ENCODE measurements at places on chromosomes 6 and 20. TPM values are rescaled to one million over a fixed set of nuclear protein-coding genes. Genes with fewer than 3 reads are reported as not detected.

Gene BTNL2
- 0.74 TPM for total RNA-seq

- no peak overlapping the region for H3K4me3 ChIP-seq
- H3K27ac ChIP-seq = no peak overlapping the region
- no peaks in the 10 kb centered on the region for H3K4me1 ChIP-seq
- no peak for DNase-seq
- H3K27me3 ChIP-seq = no peaks in the 10 kb centered on the region
Measured at GRCh38 chr6:33088931-33089620, 13.3 kb downstream of the HLA-DPB1 start.

Gene PKIB
- total RNA-seq = 3.3 TPM

- no peaks in the 10 kb centered on the region for H3K4me1 ChIP-seq
- no peak overlapping the region for H3K4me3 ChIP-seq
- no peaks in the 10 kb centered on the region for H3K27me3 ChIP-seq
- no peaks in the 10 kb centered on the region for H3K36me3 ChIP-seq
- no peak overlapping the region for H3K27ac ChIP-seq
- no peak for DNase-seq
Measured at GRCh38 chr6:114600381-114600780, 257.6 kb upstream of the HS3ST5 start.

Gene SRSF12
- total RNA-seq = 14.7 TPM

- H3K27me3 ChIP-seq = no peaks in the 10 kb centered on the region
- DNase-seq = no peak
- H3K4me1 ChIP-seq = no peaks in the 10 kb centered on the region
Measured at GRCh38 chr6:284486-284885, 7.8 kb upstream of the DUSP22 start.

GRCh38 chr6:53737746-53738145, 57.1 kb upstream of the LRRC1 start:
- no peak for DNase-seq
- H3K27ac ChIP-seq = no peak overlapping the region
- no peaks in the 10 kb centered on the region for H3K36me3 ChIP-seq
- no peaks in the 10 kb centered on the region for H3K27me3 ChIP-seq
- no peak overlapping the region for H3K4me3 ChIP-seq
- H3K4me1 ChIP-seq = no peaks in the 10 kb centered on the region

Gene CGA
- total RNA-seq = not detected

Gene TRIM10
- not detected for total RNA-seq

- no peaks in the 10 kb centered on the region for H3K27me3 ChIP-seq
- peak overlapping the region; percentile 16 for H3K27ac ChIP-seq
- no peak overlapping the region for H3K4me3 ChIP-seq
- DNase-seq = no peak
- peaks cover 69% of the 10 kb centered on the region for H3K4me1 ChIP-seq
- no peaks in the 10 kb centered on the region for H3K36me3 ChIP-seq
Measured at GRCh38 chr6:110881546-110882273, 7.1 kb downstream of the AMD1 start.

GRCh38 chr6:74145931-74146330, 449.9 kb downstream of the CD109 start:
- H3K27ac ChIP-seq = no peak overlapping the region
- no peaks in the 10 kb centered on the region for H3K4me1 ChIP-seq
- no peak overlapping the region for H3K4me3 ChIP-seq
- H3K36me3 ChIP-seq = no peaks in the 10 kb centered on the region
- no peaks in the 10 kb centered on the region for H3K27me3 ChIP-seq
